ENCODE measurements at places on chromosomes 1 and 21. TPM values are rescaled to one million over a fixed set of nuclear protein-coding genes. Genes with fewer than 3 reads are reported as not detected.
A peak's percentile ranks its signal among the peaks of the same experiment; 100 is the strongest.

The RGS8 gene
- total RNA-seq = not detected

The RSPO1 gene
- not detected for total RNA-seq

The GJA9 gene
- not detected for total RNA-seq

The DISP3 gene
- not detected for total RNA-seq

DNA sequence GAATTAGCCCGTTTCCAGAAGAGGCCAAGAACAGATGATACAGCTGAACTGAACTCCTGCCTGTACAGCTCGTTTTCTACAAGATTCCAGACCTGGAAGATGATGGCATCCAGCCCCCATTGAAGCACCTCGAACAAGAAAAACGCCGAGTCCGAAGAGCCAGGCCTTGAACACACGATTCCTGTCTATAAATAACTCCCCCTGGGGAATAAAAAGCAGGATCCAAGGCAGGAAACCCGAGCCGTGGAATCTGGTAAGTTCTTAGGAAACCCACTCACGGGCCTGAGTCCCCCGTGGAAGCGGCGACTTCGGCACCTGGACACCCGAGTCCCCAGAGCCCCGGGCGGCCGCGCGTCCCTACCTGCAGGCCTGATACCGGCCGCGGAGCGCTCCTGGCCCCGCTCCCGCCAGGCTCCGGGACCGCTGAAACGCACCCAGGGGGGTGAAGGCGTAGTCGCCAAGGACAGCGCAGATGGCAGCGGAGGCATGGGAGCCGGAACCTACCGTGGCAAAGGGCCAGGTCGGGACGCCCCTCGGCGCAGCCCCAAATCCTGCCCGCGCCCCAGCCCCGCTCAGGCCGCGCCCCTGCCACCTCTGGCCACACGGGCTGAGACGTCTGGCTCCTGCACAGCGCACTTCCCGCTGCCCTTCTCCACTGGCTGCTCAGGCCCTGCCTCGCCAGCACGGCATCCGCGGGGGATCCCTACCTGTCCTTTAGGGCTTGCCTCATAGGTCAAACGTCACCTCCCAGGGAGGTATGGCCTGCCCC, 14.0 kb upstream of the HLCS start:
- H3K27me3 ChIP-seq = no peaks in the 10 kb centered on the region
- no peaks in the 10 kb centered on the region for H3K36me3 ChIP-seq
- peak overlapping the region; percentile 56 for H3K4me3 ChIP-seq
- peak; percentile 66 for DNase-seq
- no peaks in the 10 kb centered on the region for H3K4me1 ChIP-seq
- H3K27ac ChIP-seq = no peak overlapping the region

- H3K27me3 ChIP-seq = no peaks in the 10 kb centered on the region
- no peaks in the 10 kb centered on the region for H3K4me1 ChIP-seq
- no peaks in the 10 kb centered on the region for H3K36me3 ChIP-seq
- H3K4me3 ChIP-seq = no peak overlapping the region
- DNase-seq = no peak
Measured at GRCh38 chr1:36920801-36921405, 113.4 kb downstream of the GRIK3 start.

DNA sequence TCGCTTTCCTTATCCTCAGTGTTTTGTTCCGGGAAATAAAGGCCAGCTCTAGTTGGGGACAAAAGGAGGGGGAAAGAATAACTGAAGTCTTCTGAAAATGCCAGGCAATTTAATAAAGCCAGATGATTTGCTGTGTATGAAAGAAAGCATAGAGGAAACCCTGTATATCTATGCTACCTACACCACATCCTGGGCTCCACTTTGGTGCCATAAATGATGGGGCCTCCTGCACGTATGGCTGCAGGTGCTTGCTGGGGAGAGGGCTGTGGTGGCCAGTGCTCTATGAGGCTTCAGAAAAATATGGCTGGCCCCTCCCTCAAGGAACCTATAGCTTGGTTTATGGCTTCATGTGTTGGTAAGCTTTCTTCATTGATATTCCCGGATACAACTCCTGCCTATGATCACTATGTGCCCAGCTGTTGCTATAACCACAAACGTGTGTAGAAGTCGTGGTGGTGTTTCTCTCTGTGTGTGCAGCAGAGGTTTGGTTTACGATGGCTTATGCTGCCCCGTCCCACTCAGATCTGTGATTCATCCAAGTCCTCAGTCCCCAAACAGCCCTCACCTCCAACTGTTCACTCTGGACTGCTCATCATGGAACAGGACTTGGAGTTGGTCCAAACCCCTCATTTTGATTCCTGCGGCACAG, 59.5 kb downstream of the BACE2 start:
- no peaks in the 10 kb centered on the region for H3K27me3 ChIP-seq
- DNase-seq = no peak
- no peaks in the 10 kb centered on the region for H3K36me3 ChIP-seq
- no peaks in the 10 kb centered on the region for H3K4me1 ChIP-seq
- no peak overlapping the region for H3K4me3 ChIP-seq

DNA sequence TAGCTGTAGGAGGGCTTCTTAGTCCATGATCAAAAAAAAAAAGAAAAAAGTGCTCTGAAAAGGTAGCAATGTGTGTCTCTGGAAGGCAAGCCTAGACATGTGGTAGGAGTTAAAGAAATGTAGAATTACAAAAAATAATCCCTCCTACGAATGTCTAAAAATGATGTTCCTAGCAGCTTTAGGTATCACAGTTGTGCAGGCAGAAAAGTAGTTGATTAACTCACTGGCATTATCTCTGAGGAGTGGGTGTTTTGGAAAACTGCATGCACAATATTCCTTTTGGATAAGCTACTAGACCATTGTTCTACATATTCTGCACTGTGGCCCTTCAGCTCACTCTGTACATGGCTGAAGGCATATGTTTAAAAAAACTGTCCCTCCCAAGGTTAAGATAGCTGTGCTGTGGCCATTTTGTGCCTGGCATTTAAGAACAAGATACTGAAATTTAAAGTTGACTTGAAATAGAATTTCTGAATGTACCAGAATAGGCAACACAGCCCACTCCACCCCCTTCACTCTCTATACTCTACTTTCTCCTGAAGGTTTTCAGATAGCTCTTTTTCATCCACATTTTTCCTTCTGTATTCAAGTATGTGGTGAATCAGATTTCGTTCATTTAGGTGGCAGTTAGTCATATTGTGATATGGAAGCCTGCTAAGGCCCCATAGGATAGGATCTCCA, 463.9 kb upstream of the LRRC7 start:
- no peak for DNase-seq
- no peaks in the 10 kb centered on the region for H3K27me3 ChIP-seq
- H3K4me3 ChIP-seq = no peak overlapping the region
- H3K36me3 ChIP-seq = no peaks in the 10 kb centered on the region

- H3K27ac ChIP-seq = no peak overlapping the region
- no peak for DNase-seq
- H3K36me3 ChIP-seq = no peaks in the 10 kb centered on the region
- H3K4me3 ChIP-seq = no peak overlapping the region
- H3K4me1 ChIP-seq = peaks cover 6% of the 10 kb centered on the region
Measured at GRCh38 chr1:61277121-61277690, 194.8 kb downstream of the NFIA start.

GRCh38 chr1:15382601-15383518, 26.8 kb upstream of the EFHD2 start:
- DNase-seq = no peak
- no peaks in the 10 kb centered on the region for H3K4me1 ChIP-seq
- no peaks in the 10 kb centered on the region for H3K36me3 ChIP-seq
- no peaks in the 10 kb centered on the region for H3K27me3 ChIP-seq

DNA sequence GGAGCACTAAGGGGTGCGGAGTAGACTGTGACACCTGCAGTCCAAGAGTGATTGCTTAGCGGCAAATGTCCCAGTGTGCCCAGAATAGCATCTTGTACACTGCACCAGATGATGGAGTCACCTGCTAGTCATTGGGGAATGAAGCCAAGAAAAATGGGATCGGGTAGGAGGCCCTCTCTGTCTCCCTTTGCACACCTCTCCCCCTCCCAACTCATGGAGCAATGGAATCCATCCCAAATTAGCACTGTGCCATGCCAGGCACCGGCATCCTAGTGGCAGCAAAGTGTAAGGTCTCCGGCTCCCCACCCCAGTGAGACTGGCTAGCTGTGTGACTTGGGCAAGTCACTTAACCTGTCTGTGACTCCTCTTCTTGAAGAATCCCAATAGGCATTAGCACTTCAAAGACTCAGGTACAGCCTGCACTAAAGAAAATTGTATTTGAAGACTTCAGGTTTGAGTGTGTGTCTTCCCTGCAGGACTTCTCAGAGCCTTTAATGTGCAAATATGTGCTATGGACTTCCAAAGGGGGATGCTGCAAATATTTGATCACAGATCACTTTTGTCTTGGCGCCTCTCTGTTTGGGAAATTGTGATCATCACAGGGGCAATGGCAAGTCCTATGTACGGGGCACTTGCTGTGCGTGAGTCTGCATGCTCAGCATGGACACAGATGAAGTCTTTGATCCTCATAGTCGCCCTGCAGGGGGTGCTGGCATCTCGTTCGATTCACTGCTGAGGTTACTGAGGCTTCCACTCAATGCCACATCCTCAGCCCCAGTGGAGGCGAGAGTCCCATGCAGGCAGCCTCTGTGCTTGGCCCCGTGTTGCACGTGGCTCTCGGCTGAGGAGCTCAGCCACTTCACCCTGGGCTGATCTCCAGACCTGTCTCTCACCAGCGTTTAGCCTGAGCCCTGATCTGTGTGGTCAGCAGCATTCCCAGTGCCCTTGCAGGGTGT, 272.9 kb upstream of the C1orf174 start:
- H3K27me3 ChIP-seq = no peaks in the 10 kb centered on the region
- H3K27ac ChIP-seq = no peak overlapping the region
- H3K4me1 ChIP-seq = no peaks in the 10 kb centered on the region
- no peaks in the 10 kb centered on the region for H3K36me3 ChIP-seq
- no peak for DNase-seq
